ENCODE measurements at places on chromosomes 13 and 19.

- no peaks in the 10 kb centered on the region for H3K36me3 ChIP-seq
- H3K4me1 ChIP-seq: peaks cover 7% of the 10 kb centered on the region
- DNase-seq: peak; percentile 28
- no peak overlapping the region for H3K4me3 ChIP-seq
- no peaks in the 10 kb centered on the region for H3K27me3 ChIP-seq
- H3K27ac ChIP-seq: no peak overlapping the region
These were observed 288.9 kb upstream of the MAB21L1 start for GRCh38 chr13:35765366-35765765.

DNA sequence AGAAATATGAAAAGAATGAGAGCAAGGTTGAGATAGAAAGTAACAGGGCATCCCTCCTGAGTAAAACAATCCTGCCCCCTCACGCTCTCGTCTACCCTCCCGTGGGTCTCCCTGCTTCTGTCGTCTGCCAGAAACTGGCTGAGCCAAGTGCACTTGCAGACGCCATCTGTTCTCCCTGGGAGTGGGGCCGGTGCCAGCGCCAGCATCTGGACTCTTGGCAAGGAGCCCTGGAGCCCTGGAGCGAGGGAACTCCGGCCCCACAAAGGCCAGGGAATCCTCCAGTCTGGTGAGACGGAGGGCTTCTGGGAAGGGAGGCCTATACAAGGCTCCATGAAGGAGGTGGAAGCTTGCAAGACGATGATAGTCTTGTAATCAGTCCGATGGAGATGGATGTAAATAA is 2.3 kb upstream of the TMEM91 start:
- no peak for DNase-seq
- no peaks in the 10 kb centered on the region for H3K27me3 ChIP-seq
- no peak overlapping the region for H3K4me3 ChIP-seq
- no peak overlapping the region for H3K27ac ChIP-seq

GRCh38 chr13:56700324-56700723 is 440.4 kb upstream of the PRR20A start:
- H3K27me3 ChIP-seq: no peaks in the 10 kb centered on the region
- H3K4me1 ChIP-seq: no peaks in the 10 kb centered on the region
- no peak overlapping the region for H3K4me3 ChIP-seq
- no peaks in the 10 kb centered on the region for H3K36me3 ChIP-seq
- no peak overlapping the region for H3K27ac ChIP-seq
- DNase-seq: no peak

DNA sequence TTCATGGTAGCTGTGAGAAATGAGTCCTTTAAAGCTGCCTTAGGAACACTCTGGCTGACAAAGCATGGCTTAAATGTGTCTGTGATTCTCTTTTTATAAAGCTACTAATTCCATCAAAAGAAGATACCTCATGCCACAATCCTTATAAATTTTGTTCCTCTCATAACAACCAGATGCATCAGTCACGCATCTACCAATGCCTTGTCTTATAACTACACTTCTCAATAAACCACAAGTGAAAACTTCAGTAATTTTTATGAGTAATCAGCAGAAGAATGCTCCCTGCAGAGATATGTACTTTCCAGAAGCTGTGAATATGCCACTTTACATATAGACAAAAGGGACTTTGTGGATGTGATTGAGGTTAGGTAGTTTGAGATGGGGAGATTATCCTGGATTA is 147.8 kb downstream of the SUCLA2 start:
- no peak for DNase-seq
- no peak overlapping the region for H3K27ac ChIP-seq
- no peaks in the 10 kb centered on the region for H3K27me3 ChIP-seq
- H3K4me1 ChIP-seq: no peaks in the 10 kb centered on the region

GRCh38 chr13:66704110-66704509 is 526.0 kb downstream of the PCDH9 start:
- H3K27me3 ChIP-seq: no peaks in the 10 kb centered on the region
- DNase-seq: no peak
- no peak overlapping the region for H3K4me3 ChIP-seq
- H3K4me1 ChIP-seq: peaks cover 7% of the 10 kb centered on the region
- no peaks in the 10 kb centered on the region for H3K36me3 ChIP-seq
- no peak overlapping the region for H3K27ac ChIP-seq

DNA sequence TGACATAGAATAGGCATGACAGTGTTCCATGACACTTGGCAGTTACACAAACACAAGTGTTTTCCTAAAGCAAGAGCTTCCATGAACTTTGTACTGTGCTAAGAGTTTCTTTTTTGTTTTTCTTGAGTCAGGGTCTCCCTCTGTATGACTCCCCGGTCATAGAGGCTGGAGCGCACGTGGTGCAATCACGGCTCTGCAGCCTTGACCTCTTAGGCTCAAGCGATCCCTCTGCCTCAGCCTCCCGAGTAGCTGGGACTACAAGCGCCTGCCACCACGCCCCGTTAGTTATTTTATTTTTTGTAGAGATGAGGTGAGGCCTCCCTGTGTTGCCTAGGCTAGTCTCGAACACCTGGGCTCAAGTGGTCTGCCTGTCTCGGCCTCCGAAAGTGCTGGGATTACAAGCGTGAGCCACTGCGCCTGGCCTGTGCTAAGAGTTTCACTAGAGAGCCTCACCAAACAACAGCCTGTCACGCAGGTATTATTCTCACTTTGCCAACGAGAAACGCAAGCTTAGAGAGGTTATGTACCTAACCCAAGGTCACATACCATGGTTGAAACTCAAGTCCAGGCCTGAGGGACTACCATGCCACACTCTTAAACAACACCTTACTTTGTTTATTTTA is 355.9 kb downstream of the KLF12 start:
- no peaks in the 10 kb centered on the region for H3K27me3 ChIP-seq
- H3K36me3 ChIP-seq: no peaks in the 10 kb centered on the region
- no peak for DNase-seq
- no peak overlapping the region for H3K27ac ChIP-seq

- H3K4me1 ChIP-seq: peaks cover 5% of the 10 kb centered on the region
- H3K27ac ChIP-seq: no peak overlapping the region
- no peaks in the 10 kb centered on the region for H3K36me3 ChIP-seq
- H3K27me3 ChIP-seq: no peaks in the 10 kb centered on the region
- DNase-seq: no peak
- H3K4me3 ChIP-seq: no peak overlapping the region
These were observed 67.8 kb downstream of the FGF9 start for GRCh38 chr13:21738630-21739029.

GRCh38 chr13:28058866-28059613 is 41.3 kb downstream of the FLT3 start:
- H3K4me1 ChIP-seq: no peaks in the 10 kb centered on the region
- H3K36me3 ChIP-seq: no peaks in the 10 kb centered on the region
- no peak overlapping the region for H3K27ac ChIP-seq

DNA sequence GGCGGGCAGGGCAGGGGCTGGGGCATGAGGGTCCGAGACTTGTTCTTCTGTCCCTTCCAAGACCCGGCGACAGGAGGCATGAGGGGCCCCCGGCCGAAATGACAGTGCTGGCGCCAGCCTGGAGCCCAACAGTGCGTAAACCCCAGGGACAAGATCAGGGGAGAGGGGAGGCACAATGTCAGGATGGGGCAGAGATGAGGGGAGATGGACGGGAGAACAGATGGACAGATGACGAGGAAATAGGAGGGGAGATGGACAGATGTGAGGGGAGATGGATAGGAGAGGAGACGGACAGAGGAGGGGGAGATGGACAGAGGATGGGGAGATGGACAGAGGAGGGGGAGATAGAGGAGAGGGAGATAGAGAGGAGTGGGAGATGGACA is 518 bp downstream of the FLT3LG start:
- peaks cover 14% of the 10 kb centered on the region for H3K27me3 ChIP-seq
- peaks cover 7% of the 10 kb centered on the region for H3K4me1 ChIP-seq
- no peaks in the 10 kb centered on the region for H3K36me3 ChIP-seq
- DNase-seq: no peak

- H3K27me3 ChIP-seq: no peaks in the 10 kb centered on the region
- H3K27ac ChIP-seq: no peak overlapping the region
- no peaks in the 10 kb centered on the region for H3K4me1 ChIP-seq
- H3K4me3 ChIP-seq: no peak overlapping the region
- H3K36me3 ChIP-seq: no peaks in the 10 kb centered on the region
- no peak for DNase-seq
These were observed 367.0 kb downstream of the NALCN start for GRCh38 chr13:101049166-101049850.

GRCh38 chr19:53192771-53193534 is at the start of gene ZNF665:
TSS of gene ZNF665 (minus strand) at chr19:53193358. CDS start at chr19:53182898, 10,460 bp downstream.
- peak; percentile 90 for DNase-seq
- H3K4me1 ChIP-seq: peaks cover 3% of the 10 kb centered on the region
- no peak within 1 kb of the TSS for H3K27ac ChIP-seq

DNA sequence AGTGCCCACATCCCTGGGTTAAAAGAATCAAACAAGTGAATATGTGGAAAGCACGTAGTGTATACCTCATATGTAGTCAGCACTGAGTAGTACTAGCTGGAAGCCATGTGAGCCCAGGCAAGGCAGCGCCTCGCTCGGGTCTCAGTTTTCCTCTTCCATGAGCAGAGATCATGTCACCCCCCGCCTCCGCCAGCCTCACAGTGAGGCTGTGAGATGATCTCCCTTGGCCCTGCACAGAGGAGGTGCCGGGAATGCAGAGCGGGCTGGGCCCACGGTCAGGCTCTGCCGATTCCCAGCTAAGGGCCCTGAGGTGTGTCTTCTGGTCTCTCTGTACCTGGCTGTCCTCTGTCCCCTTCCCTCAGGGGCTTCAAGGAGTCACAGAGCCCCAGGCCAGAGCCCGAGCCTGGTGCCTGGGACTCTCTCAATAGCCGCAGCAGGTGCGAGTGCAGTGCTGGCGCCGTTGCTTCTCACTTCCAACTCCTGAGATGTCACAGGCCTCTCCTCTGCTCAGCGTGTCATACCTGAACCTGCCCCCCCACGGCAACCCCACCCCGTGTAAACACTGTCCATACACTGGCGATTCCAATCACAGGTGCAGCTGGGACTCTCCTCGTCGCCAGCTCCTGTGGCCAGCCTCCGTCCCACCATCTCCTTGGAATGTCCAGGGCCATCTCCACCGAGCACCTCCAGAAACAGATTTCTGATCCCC is 26.9 kb downstream of the DPF1 start:
- no peak overlapping the region for H3K4me3 ChIP-seq
- no peaks in the 10 kb centered on the region for H3K27me3 ChIP-seq
- DNase-seq: no peak
- H3K36me3 ChIP-seq: no peaks in the 10 kb centered on the region

DNA sequence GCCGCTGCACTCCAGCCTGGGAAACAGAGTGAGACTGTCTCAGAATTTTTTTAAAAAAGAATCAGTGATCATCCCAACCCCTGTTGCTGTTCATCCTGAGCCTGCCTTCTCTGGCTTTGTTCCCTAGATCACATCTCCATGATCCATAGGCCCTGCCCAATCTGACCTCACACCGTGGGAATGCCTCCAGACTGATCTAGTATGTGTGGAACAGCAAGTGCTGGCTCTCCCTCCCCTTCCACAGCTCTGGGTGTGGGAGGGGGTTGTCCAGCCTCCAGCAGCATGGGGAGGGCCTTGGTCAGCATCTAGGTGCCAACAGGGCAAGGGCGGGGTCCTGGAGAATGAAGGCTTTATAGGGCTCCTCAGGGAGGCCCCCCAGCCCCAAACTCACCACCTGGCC is at the start of gene KLK2:
KLK2 (plus strand) TSS at position 384 of the 400 bp plus-strand sequence. CDS start 35 bp downstream, outside the sequence.
- DNase-seq: no peak
- no peaks in the 10 kb centered on the region for H3K4me1 ChIP-seq
- H3K27ac ChIP-seq: no peak within 1 kb of the TSS
- no peak within 1 kb of the TSS for H3K4me3 ChIP-seq
- H3K36me3 ChIP-seq: no peaks in the 10 kb centered on the region

GRCh38 chr19:28169168-28169887 is 1043.6 kb downstream of the UQCRFS1 start:
- H3K27me3 ChIP-seq: no peaks in the 10 kb centered on the region
- H3K27ac ChIP-seq: peak overlapping the region; percentile 49
- peaks cover 38% of the 10 kb centered on the region for H3K4me1 ChIP-seq

DNA sequence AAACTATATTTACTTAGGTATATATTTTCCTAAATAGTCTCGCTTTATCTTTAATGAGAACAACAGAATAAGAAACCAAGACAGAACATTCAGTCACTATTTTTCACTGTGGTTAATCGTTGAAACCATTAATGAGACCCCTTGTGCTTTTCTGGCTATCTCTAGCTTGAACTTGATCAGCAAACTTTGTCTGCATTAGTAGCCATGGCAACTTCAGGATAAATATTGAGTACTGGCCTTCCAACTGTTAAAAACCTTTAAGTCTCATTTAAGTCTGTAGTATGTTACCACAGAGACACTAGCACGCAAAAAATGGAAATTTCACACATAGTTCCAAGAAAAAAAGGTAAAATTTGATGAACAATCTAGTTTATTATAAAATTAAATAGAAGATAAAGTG is 946.0 kb downstream of the SLITRK5 start:
- DNase-seq: no peak
- no peaks in the 10 kb centered on the region for H3K27me3 ChIP-seq
- no peaks in the 10 kb centered on the region for H3K36me3 ChIP-seq
- no peaks in the 10 kb centered on the region for H3K4me1 ChIP-seq

DNA sequence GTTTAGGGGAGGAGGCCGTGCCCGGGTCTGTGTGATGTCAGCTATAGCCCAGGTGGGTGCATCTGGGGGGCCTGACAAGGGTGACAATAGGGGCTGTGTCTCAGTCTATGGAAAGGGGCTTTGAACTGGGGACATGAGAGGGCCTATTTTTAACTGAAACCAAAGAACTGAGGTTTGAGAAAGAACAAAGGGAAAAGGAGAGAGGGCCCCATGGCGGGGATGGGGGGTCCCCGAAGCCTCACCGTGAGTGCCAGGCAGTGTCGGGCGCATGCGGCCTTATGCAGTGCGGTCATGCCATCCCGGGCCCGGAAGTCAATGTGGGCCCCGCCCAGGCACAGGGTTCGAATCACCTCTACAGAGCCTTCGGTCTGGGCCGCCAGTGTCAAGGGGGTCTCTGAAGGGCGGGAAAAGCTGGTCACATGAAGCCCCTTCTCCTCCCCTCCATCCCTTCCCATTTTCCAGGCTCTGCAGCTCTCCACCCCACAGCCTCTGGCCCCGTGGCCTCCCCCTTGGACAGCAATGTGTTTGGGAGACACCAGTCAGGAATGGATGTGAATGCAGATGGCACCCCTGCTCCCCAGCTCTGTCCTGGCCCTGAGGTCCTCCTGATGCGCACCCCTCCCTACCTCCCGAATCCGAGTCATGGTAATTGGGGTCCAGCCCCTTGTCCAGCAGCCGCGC is 5.9 kb downstream of the SHANK1 start:
- no peak for DNase-seq
- no peak overlapping the region for H3K27ac ChIP-seq
- H3K4me3 ChIP-seq: no peak overlapping the region

GRCh38 chr13:60572855-60573254 is 175.8 kb downstream of the TDRD3 start:
- no peaks in the 10 kb centered on the region for H3K27me3 ChIP-seq
- H3K36me3 ChIP-seq: no peaks in the 10 kb centered on the region
- no peak overlapping the region for H3K27ac ChIP-seq
- DNase-seq: peak; percentile 30
- H3K4me3 ChIP-seq: no peak overlapping the region
- peaks cover 13% of the 10 kb centered on the region for H3K4me1 ChIP-seq

- no peaks in the 10 kb centered on the region for H3K36me3 ChIP-seq
- H3K27ac ChIP-seq: no peak overlapping the region
- no peaks in the 10 kb centered on the region for H3K27me3 ChIP-seq
- DNase-seq: no peak
- H3K4me3 ChIP-seq: no peak overlapping the region
These were observed 4.9 kb downstream of the FXYD3 start for GRCh38 chr19:35120492-35120891.

GRCh38 chr19:33407140-33407551 is 33.6 kb downstream of the CEBPG start:
- H3K4me1 ChIP-seq: peaks cover 4% of the 10 kb centered on the region
- H3K4me3 ChIP-seq: no peak overlapping the region
- H3K27me3 ChIP-seq: no peaks in the 10 kb centered on the region
- no peak for DNase-seq
- H3K36me3 ChIP-seq: no peaks in the 10 kb centered on the region
